ENCODE measurements at places on chromosomes 6 and 20.

DNA sequence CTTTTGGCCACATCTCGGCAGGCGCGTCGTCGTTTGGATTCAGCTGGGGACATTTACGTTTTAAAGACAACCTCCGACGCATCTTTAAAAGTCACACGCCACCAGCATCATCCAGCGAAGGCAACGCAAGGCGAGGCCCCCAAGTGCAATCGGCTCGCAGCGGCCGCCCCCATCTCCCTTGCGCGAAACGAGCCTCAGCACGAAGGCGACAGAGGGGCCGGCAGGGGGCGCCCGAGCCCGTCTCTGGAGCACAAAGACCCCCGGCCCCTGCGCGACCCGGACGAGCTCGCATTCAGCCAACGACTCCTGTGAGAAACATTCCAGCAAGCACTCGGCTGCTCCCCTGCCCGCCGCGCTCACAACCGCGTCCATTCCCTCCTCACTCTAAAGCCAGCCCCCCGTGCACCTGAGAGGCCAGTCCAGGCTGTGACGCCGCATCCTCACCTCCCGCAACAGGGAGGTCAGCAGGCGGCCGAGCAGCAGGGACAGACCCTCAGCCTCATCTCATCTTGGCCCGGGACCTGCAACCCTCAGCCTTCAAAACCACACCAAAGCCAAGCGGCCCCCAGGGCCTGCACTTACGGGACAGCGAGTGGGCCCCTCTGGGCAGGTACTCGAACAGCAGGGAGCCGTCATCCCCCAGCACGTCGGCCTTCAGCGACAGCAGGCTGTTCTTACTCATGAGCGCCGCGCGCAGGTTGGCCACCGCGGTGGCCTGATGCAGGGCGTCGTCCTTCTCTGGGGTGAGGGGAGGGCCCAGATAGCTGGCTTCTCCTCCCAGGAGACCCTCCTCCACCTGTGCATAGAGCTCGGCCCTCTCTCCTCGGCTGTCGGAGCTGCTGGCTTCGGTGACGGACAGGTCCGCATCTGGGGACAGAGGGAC is 35.8 kb downstream of the SLC2A4RG start:
- peak; percentile 44 for DNase-seq

- no peak for DNase-seq
Measured at GRCh38 chr6:44529146-44529905, 141.8 kb downstream of the CDC5L start.

DNA sequence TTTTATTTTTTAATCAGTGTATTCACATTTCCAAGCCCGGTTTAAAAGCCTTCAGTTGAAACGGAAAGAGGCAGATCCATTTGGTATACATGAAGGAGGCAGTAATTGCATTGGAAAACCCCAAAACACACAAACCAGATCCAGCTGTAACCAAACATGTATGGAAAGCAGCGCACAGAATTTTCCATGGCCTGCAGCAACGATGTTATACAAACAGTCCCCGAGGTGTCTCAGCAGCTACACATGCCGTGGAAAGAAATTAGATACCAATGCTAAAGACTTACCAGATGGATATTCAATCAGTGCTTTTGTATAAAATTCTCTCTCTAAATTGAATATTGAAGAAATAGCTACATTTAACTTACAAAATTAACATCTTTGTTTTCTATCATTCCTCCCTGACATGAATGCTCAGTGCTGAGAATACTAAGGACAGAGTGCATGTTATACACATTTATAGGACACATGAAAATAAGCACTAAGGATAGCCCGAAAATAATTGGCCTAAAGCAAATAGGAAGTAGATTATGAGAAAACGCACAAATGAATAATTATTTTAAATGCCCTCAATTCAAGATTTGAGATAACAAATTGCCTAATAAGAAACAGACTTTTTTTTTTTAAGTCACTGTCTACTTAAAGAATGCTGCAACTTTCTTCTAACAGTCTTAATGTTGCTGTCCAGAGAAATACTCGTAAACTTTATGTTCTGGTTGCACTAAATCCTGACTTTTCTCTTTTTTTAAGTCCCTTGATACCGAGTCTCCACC is 713.1 kb downstream of the HDGFL1 start:
- DNase-seq: no peak

- DNase-seq: no peak
Measured at GRCh38 chr6:107784669-107785068, 39.4 kb downstream of the SCML4 start.

GRCh38 chr6:145279993-145280392 is 455.3 kb downstream of the EPM2A start:
- no peak for DNase-seq

DNA sequence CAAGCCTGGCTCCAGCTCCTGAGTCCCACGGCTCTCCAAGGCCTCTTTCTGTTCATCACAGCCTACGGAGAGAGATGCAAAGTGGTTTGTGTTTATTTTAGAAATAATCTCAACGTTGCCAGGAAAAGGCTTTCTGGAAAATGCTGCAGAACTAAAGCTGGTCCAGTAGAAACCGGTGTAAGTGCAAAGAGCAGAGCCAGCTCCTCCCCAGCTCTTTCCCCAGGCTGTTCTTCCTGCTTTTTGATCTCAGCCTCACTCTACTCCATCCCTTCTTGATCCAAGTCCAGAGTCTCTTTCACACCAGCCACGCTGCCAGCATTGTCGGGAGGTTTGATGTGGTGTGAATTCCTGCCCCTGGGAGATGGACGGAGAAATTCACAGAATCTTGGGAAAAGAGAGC is 69.8 kb downstream of the TMEM170B start:
- DNase-seq: no peak

DNA sequence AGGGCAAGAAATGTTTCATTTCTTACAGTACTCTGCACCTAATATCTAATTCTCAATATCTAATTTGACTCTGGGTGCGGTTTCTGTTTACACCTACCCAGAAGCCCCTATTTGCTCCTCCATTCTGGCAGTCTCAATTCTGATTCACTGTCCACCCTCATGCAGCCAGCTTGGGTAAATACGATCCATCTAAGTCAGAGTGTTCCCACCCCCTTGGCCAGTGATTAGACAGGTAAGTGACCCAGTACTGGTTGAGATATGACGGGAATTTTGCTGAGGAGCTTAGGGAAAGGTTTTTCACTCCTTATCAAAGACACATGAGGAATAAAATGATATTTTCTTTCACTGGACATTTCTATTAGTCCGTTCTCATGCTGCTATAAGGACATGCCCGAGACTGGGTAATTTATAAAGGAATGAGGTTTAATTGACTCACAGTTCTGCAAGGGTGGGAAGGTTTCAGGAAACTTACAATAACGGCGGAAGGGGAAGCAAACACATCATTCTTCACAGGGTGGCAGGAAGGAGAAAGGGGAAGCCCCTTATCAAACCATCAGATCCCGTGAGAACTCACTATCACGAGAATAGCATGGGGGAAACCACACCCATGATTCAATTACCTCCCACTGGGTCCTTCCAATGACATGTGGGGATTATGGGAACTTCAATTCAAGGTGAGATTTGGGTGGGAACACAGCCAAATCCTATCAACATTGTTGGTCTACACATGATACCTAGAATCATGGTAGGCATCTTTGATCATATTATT is 29.4 kb downstream of the GLO1 start:
- DNase-seq: no peak

DNA sequence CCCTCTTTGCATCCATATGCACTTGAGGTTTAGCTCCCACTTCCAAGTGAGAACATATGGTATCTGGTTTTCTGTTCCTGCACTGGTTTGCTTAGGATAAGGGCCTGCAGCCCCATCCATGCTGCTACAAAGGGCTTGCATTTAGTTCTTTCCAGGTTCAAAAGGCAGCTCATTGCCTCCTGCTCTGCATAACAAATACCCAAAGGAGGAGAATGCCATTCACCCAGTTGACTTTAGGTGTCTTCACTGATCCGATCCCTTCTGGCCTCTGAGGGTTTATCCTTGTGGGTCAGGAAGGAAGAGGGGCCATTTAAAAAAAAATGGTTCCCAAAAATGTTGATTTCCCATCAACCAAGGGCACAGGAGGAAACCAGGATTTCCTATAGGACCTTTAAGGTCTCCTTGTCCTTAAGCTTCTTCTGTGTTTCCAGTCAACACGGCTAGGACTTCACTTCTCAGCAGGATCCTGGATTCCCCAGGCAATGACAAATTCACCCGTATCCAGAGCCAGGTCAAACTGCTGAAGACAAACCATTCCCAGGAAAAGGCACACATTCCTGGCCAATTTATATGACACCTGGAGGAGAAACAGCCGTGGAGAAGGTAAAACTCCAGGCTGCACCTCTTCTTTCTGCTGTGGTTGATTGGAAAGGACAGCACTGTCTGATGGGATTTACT is 447.7 kb upstream of the CDH4 start:
- no peak for DNase-seq

- DNase-seq: no peak
Measured at GRCh38 chr6:89281779-89282246, 33.3 kb downstream of the GABRR2 start.

- no peak for DNase-seq
Measured at GRCh38 chr20:33320006-33320405, 37.0 kb downstream of the BPIFB1 start.

GRCh38 chr6:37489697-37490336 is 9.9 kb downstream of the CCDC167 start:
- DNase-seq: no peak

DNA sequence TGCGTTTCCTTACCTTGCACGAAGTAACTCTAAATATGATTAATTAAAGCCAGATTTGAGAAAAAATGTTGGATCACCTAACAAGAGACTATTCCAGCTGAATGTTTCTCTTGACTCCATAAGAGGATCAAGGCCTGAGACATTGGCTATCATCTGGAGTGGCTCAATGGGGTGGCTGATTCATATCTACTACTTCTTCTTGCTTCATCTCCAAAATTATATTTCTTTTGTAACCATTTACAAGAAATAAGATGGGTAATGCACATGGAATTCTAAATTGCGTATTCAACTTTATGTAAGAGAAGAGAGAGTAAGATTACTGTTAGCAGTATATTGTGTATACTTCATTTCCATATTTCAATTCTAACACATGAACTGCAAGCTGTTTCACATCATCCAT is 819.0 kb upstream of the EYS start:
- DNase-seq: no peak

DNA sequence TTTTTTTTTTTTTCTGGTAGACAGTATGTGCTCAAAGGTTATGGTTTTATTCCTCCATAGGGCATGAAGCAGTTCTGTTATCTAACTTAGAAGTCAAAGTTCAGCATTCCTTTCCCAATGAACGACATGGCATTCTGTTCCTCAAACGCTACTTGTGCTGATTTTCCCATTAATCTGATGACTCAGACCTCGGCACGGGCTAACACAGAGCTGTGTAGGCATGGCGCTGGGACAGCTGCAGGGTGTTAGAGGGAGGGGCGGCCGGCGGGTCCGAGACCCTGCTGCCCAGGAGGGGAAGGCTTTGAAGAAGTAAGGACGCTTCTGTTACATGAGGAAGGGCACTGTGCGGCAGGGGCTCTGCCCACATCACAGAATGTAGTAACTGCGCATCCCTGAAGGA is 93.6 kb upstream of the AGPAT4 start:
- no peak for DNase-seq

DNA sequence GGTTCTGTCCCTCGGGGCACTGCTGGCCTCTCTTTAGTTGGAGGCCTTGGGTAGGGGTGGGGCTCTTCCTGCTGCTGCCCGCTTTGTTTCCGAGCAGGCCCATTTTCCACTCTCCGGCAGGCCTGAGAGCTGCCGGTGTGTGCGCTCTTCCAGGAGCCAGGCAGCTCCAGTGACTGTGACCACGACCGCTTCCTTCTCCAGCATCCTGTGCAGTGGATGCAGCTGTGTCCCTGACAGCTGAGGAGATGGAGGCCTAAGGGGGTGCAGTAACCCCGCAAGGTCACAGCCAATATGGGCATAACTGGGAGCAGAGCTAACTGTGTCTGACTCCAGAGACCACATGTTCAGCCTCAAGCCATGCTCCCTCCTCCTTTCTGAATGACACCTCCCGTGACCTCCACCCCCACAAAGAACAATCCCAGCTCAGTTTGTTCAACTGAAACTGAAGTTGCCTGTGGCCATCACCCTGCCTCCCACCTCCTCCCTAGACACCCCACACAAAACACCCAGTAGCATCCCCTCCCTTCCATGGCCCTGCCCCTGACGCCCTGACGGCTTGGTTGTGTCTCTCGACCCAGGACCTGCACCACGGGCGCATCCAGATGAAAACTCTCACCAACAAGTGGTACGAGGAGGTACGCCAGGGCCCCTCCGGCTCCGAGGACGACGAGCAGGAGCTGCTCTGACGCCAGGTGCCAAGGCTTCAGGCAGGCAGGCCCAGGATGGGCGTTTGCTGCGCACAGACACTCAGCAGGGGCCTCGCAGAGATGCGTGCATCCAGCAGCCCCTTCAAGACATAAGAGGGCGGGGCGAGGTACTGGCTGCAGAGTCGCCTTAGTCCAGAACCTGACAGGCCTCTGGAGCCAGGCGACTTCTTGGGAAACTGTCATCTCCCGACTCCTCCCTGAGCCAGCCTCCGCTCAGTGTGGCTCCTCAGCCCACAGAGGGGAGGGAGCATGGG is 27.8 kb downstream of the SPATA2 start:
- no peak for DNase-seq

- no peak for DNase-seq
Measured at GRCh38 chr6:63999613-64000012, 364.0 kb downstream of the PHF3 start.

- no peak for DNase-seq
Measured at GRCh38 chr6:161901740-161902426, 628.0 kb upstream of the AGPAT4 start.

DNA sequence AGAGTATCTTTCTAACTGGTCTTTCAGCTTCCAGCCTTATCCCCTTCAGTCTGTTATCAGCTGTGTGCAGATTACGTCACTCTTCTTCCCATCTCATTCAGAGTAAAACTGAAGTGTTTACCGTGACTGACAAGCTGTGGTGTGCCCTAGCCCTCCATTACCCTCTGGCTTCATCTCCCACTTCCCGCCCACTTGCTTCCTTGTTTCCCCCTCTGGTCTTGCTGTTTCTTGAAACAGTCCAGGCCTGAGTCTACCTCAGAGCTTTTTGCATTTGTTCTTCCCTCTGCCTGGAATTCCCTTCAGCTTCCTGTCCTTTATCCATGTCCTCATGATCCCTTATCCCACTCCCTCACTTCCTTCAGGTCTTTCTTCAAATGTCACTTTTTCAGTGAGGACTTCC is 66.9 kb downstream of the CARMIL1 start:
- no peak for DNase-seq

- no peak for DNase-seq
Measured at GRCh38 chr6:101344885-101345284, 48.6 kb upstream of the GRIK2 start.

- DNase-seq: no peak
Measured at GRCh38 chr6:33815854-33816253, 12.1 kb upstream of the MLN start.

DNA sequence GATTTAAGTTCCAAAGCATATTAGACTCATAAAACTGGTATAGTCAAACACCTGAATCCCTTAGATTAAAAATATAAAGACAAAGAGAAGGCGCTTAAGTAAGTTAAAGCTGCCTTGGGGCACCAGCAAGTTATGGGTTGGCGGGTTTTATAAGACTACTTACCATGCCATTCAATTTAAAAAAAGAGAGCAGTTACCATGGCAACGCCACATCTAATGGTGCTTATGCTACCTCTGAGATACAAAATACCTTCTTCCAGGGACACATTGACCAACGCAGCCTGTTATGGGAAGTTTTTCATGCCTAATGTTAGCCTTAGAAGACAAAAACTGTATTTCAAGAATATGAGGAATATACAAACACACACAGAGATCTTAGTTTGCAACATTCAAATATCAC is 713.6 kb downstream of the RNF144B start:
- no peak for DNase-seq

- DNase-seq: no peak
Measured at GRCh38 chr20:53364646-53365045, 229.0 kb downstream of the ZNF217 start.

- no peak for DNase-seq
Measured at GRCh38 chr20:17654649-17655285, 27.3 kb downstream of the RRBP1 start.

GRCh38 chr20:22572491-22572890 is 11.9 kb downstream of the FOXA2 start:
- no peak for DNase-seq

All from heart left ventricle (tissue), 16 donors.